ENCODE measurements at places on chromosomes 5 and 9. TPM values are rescaled to one million over a fixed set of nuclear protein-coding genes. Genes with fewer than 3 reads are reported as not detected.

FOXD4L3 gene
- not detected for total RNA-seq

DNA sequence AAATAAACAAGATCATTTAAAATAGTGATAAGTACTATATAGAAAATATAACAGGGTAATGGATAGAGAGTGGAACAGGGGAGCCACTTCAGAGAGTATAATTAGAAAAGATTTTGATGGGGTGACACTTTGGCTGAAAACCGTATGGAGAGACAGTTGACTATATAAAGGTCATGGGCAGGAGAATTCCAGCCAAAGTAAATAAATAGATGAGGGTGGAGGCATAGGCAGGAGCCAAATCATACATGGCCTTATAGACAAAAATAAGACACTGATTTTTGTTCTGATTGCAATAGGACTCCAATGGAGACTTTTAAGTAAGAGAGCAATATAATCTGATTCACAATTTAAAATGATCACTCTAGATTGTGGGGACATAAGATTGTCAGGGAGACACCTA is 37.5 kb upstream of the NUDT12 start:
- DNase-seq, result no peak

GRCh38 chr9:33742519-33742918 is 52.8 kb upstream of the PRSS3 start:
- no peak for DNase-seq

GRCh38 chr5:173324115-173325001 is 3.9 kb downstream of the STC2 start:
- DNase-seq, result no peak

- DNase-seq, result no peak
Observed at GRCh38 chr5:158407824-158408195, 548.9 kb upstream of the CLINT1 start.

All from T-helper 17 cell (primary cell).